AG04450 (cell line): ENCODE measurements at places on chromosomes 2 and 18.

DNA sequence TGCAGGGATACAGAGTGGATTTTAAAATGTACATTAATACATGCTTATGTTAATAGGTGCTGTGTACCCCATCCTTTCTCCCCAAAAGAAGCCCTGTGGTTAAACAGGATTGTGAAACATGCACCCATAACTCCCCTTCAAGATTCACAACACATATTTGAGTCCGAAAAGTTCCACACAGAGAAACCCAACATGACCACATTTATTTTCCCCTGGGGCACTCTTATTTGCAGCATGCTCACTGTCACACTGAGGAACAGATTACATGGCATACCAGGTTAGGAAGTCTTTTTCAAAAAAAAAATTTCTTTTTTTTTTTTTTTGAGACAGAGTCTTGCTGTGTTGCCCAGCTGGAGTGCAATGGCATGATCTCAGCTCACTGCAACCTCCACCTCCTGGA is 67.7 kb upstream of the COL5A2 start:
- no peak for DNase-seq

GRCh38 chr18:13241083-13241892 is 22.7 kb downstream of the LDLRAD4 start:
- no peak for DNase-seq

DNA sequence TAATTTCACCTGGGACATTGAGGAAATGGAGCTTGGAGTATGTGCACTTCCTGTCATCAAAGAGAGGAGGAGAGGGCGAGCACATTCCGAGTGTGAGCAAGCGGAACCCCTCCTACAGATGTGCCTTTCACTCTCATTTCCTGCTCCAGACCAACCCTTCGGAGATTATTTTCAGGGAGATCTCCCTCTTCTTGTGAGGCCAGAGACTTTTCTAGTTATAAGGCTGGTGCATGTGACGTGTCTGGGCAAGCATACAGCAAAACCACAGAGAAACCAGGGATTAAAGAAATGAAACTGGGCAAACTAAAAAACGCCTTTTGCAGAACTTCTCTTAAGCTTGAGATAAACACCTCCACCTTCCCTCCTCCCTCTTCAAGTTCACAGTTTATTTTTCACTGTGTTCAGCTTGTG is 409.2 kb upstream of the TCF4 start:
- DNase-seq = no peak

DNA sequence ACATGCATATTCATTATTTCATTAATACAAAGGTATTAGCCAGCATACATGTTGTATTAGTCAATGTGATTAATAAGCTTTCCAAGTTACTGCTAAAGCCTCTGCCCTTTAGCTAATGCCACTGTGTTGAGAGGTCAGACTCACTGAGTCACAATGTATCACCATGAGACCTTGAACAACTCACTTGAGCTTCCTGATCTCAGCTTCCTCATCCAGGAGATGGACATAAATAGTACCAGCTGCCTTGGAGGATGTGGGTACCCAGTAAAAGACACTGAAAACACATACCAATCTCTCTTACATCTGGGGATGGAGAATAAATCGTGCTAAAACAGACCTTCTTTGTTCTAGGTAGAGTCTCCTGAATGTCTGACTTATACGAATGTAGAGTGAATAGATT is 224.6 kb downstream of the EPHA4 start:
- DNase-seq = no peak

DNA sequence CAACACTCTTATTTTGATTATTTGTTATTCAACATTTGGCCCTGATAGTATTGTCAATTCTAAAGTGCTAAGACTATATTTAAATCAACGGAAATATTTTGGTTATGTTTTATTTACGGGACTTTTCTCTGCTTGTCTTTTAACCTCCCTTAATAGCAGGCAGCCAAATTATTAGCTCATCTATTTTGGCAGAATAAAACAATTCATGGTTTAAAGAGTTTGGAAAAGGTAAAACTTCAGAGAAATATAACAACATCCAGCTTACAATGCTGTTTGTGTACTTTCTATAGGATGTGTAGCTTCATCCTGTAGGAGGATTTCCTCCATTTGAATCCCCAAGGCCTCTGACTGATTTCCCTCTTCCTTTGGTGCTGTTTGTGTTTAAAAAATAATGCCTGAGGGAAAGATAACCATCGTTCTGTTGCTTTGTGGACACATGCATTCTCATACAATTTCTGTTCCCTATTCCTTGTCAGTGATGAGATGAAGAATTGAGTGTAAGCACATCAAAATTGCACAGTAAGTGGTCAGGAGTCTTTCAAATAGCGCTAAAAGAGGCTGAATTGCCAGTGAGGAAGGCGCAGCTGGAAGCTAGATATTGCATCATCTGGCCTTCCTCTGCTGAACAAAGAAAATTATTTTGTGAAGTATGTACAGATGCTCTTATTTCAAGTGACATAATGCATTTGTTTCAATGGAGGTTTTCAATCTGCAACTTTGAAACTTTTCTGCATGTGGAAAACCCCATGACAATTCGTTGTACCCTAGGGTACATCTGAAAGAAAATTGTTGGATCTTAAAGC is 80.3 kb downstream of the CD28 start:
- DNase-seq = no peak

DNA sequence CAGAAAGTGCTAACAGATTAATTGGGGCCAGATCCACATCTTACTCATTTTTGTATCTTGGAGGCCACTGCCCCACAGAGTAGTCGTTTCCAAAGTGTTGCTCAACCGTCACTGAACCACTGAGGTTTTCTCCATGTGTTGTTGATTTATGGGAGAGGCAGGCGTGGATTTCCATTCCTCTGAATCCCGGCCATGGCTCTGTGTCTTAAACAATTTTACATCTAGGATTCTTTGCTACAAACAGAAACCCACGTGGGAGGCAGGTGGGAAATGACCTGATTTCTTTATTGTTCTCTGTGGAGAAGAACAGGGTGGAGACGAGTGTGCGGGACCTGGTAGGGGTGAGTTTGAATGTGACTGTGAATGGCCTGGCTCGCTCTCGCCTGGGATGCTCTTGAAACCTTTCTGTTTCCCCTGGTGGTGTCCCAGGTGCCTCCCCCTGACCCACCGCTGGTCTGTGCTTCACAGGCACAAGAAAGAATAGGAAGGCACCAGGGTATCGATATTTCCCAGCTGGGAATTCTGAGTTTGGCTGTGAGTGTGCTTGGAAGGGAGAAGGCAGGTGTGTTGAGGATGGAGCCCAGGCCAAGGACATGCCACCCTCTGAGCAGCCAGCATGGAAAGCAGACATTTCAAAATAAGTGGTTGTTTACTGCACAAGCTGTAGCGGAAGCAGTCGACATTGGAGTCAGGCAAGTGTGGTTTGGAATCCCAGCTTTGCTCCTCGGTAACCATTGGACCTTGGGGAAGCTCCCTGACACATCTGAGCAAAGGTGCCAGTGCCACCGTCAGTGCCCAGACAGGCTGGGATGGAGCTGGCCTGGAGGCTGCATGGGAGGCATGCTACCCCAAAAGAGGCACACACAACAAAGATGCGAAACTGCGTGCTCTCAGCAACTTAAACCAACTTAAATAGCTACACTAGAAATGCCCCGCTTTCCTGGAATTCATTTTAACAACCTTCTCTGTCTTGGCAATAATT is 50.0 kb downstream of the LPIN1 start:
- no peak for DNase-seq

DNA sequence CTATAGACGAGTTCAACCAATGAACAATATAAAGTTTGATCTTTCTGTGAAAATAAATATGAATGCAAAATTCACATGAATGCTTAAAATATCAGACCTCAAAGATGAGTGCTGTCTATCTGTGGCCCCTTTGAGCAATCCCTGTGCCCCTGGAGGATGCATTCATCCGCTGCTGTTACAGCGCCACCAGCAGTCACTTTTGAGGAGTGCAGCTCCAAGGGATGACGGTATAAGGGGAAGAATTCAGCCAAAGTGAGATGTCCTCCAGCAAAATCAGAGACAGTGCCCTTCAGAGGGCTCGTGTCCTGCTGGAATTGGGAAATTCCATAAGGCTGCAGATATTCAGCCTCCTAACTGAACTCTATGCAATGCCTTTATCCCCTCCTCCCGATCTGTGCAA is 12.0 kb upstream of the CHRNA1 start:
- no peak for DNase-seq

GRCh38 chr2:101987832-101988231 is 3.9 kb upstream of the IL1R2 start:
- DNase-seq = no peak

DNA sequence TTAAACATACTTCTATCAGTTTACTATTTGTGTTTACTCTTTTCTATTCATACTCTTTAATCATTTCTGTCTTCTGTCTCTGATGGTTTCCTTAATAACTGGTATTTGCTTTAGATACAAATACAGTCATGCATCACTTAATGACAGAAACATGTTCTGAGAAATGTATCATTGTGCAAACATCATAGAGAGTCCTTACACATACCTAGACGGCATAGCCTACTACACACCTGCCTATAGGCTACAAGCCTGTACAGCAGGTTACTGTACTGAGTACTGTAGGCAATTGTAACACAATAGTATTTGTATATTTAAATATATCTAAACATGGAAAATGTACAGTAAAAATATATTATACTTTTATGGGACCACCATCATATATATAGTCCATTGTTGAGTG is 36.3 kb downstream of the VSNL1 start:
- no peak for DNase-seq

- DNase-seq = no peak
Measured at GRCh38 chr2:220701115-220701514, 871.0 kb downstream of the EPHA4 start.

DNA sequence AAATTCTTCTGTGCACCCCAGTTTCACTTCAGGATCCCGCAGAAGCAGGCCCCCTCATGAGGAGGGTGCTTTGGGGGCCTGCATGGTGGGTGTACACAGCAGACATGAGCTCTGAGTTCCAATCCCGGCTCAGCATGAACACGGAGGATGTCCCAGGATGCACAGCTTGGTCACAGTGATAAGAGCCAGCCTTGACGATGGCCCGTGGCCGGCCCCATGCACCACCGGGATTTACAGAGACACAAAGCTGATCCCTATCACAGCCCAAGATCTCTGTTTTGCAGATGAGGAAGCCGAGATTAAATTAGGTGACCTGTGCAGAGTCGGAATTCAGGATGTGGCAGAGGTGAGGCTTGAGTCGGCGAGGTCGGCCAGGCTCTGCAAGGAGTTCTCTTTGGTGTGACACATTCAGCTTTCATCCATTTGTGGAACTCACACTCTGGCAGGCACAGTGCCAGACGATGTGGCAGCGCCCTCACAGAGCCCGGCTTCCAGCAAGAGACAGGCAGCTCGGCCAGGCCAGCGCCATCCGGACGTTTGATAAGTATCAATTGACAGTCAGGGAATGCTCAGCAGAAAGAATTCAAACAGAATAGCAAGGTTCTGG is 456.3 kb upstream of the MYT1L start:
- DNase-seq = no peak

- no peak for DNase-seq
Measured at GRCh38 chr18:31990823-31991222, 27.8 kb upstream of the RNF125 start.

DNA sequence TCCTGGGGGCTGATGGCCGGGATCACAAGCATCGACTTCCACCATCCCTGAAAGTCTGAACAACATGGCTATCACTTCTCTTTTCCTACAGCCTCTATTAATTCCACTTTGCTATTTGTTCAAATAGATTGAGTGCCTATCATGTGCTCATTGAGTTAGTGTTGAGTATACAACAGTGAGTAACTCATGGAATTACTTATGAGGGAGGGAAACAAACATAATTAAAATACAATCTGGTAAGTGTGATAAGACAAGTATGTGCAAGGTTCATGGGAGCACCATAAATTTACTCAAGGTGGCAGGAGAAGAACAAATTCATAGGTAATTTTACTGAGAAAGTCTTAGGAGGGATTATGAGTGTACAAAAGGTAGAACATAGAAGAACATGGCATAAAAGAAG is 86.4 kb downstream of the MEP1B start:
- no peak for DNase-seq

GRCh38 chr2:160429248-160430000 is 64.2 kb downstream of the RBMS1 start:
- DNase-seq = no peak
